ENCODE measurements at places on chromosomes 11 and 22.

GRCh38 chr11:29063630-29064361 lies 953.0 kb downstream of the KCNA4 start:
- DNase-seq, result no peak

- DNase-seq, result no peak
Measured at GRCh38 chr11:100964435-100964834, 165.2 kb downstream of the PGR start.

DNA sequence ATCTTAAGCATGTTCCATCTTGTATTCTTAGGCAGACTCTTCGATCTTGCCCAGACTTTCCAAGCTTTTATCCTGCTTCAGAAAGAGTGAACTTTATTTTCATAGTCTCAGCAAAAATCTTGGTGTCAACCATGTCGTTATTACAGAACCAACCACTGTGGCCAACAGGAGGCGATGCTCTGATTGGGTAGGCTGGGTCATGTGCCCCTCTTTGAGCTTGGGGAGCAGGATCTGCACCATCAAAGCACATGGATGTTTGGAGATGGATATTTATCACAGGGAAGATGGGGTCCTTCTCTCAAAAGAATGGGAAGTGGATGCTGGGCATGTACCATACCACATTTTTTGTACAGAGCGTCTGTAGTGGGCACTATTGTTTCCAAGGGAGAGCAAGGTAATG lies 197.4 kb downstream of the MYO18B start:
- DNase-seq, result no peak

- no peak for DNase-seq
Measured at GRCh38 chr11:8784954-8785353, 102.4 kb downstream of the RPL27A start.

GRCh38 chr11:120212259-120212878 lies 1.5 kb downstream of the OAF start:
- no peak for DNase-seq

GRCh38 chr11:101727451-101727850 lies 143.6 kb upstream of the TRPC6 start:
- DNase-seq, result no peak

DNA sequence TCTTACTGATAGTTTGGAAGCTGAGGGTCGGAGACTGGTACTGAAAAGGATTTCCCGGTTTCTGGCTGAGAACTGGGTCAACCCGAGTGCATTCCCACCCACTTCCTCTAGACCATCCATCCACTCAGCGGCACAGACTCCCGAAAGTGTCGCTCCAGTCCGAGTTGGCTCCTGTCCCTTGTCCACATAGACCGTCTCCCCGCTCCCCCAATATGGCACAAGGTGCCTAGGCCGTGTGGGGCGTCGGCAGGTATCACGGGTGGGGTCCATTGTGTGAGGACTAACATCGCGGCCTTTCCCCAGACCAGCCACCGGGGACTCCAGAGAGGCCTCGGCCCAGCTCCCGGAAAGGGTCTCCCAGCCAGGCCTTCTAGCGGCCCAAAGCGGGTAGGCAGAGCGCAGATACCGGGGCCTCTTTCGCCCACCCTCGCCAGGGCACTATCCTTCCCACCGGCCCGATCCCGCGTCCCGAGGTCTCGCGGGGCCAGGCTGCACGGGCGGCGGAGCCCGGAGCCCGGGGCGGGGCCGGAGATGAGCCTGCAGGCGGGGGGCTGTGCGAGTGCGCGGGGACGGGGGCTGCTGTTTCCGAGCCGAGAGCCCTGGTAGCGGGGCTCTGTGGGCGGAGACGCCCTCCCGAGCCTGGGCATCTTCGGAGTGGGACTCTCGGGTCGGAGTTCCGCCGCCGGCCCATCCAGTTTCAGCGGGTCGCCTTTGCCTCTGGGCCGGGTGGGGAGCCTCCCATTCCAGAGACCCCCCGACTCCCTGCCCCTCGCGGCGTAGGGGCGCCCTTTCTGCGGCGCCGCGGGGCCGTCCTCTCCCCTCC lies 21.1 kb downstream of the SERPINH1 start:
- DNase-seq, result no peak

Data from chondrocyte (in vitro differentiated cells).